ENCODE measurements at places on chromosomes 2 and 18.

DNA sequence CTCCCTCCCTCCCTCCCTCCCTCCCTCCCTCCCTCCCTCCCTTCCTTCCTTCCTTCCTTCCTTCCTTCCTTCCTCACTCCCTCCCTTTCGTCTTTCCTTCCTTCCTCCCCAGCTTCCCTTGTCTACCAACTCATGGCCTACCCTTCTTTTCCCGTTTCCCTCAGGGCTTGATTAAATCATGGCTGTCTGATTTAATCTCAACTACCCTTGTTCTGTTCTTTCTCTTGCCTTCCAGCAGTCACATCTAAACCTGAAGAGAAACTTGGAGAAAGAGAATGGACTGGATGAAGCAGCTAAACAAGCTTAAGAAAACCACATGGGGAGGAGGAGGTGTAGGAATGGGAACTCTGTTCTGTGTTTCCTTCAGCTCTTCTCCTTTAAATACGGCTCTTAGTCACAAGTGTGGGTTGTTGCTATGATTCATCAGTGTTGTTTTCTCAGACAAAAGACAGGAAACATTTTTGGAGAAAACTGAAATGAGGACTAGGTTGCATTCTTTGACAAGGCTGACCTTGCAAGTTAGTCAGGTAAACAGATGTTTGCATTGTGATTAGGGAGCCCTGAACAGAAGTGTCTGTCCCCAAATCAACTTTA, 177.9 kb downstream of the LRRTM1 start:
- no peak for DNase-seq

- DNase-seq, result no peak
Measured at GRCh38 chr18:58064406-58064998, 20.5 kb downstream of the NEDD4L start.

GRCh38 chr2:189254268-189254883, 74.8 kb upstream of the COL5A2 start:
- DNase-seq, result peak; percentile 28

DNA sequence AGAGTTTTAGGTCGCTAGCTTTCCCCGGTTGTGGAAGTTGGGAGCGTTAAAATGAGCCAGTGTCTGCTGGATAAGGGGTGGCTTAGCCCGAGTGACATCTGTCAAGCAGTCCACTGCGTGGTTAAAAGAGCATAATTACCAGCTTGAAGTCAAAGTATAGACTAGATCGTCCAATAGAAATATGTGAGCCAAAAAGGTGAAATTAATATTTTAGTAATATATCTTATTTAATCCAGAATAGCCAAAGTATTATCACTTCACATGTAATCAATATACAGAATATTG, 654 bp downstream of the COMMD1 start:
- DNase-seq, result no peak

All from GOT3 (cell line).